ENCODE measurements at places on chromosomes 1 and 21.

DNA sequence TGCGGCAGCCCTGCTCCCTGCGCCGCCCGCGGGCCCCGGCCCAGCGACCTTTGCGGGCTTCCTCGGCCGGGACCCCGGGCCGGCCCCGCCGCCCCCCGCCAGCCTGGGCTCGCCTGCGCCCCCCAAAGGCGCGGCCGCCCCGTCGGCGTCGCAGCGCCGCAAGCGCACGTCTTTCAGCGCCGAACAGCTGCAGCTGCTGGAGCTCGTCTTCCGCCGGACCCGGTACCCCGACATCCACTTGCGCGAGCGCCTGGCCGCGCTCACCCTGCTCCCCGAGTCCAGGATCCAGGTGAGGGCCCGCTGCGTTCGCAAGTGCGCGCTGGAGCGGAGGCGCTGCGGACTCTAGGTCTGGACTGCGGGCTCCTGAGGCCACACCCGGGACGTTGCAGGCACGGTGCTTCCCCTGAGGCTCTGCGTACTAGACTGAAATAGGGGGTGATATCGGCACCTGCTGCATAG is 351 bp downstream of the MIXL1 start:
- DNase-seq = no peak

GRCh38 chr1:33031506-33031905 is 5.2 kb downstream of the AK2 start:
- no peak for DNase-seq

DNA sequence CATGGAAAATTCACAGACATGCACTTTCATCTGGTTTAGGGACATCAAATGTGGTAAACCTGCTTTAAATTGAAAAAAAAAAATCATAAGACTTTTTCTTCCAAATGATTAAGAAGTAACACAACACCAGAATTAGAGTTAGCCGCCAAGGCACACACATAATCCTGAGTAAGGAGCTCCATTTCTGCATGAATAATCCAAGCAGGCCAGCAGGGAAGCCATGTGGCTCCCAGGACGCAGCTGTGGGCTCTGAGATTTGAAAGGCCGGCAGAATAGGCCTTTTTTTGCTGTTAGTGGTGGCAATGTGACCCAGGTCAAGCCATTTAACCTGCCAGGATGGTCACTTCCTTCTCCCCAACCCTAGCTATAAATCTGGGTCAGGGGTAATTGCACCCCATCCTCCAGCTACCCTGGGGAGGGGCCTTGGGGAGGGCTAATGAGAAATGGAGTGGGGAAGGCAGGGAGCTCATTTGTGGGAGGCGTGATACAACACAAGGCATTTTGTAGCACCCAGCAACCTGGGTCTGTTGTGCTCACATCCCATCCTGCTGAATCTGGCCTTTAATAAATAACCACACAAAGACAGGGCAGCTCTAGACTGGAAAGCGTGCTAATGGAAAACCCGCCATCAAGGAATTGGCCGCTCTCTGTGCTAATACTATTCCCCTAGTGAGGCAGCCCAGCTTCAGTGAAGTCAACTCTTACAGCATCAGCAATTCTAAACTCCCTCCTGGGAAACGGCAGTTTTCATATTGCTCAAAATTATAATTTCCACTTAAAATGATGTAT is 178.5 kb downstream of the RHOU start:
- no peak for DNase-seq

DNA sequence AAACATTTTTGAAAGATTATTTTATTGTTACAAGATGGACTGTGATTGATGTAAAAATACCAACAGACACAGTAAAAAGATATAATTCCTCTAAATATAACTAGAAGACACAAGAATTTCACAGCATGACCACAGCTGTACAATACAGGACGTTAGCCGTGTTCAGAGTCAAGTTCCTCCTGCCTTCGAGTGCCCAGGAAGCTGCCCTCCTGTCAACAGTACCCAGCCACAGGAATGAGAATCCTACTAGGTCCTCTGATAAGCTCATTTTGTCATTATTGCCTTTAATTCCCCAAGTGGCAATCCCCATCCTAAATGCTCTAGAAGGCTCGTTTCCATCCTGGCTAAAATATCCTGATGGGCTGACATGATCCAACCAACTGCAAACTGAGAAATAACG is 16.4 kb upstream of the CAPN2 start:
- DNase-seq = peak; percentile 73

- DNase-seq = no peak
These were observed 242.6 kb upstream of the USP25 start for GRCh38 chr21:15487196-15487550.

- no peak for DNase-seq
These were observed 333.8 kb downstream of the KIF26B start for GRCh38 chr1:245488346-245489129.

GRCh38 chr1:191588905-191589304 is 569.4 kb upstream of the RGS18 start:
- DNase-seq = no peak

DNA sequence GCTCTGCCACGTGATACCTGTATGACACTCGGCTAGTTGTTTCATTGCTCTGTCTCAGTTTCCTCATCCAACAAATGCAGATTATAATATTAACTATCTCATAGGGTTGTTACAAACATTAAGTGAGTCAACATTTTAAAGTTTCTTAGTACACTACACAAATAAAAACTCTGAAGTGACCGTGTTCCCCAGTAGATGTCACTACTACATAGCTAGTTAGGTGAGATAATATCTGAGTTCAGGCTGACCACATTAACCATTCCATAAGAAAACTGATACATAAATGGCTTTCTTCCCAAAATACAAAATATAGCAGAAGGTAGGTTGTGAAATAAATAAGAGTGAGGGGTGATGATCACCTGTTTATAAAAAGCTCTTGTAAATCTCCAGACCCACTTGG is 214.1 kb downstream of the NUF2 start:
- peak; percentile 18 for DNase-seq

DNA sequence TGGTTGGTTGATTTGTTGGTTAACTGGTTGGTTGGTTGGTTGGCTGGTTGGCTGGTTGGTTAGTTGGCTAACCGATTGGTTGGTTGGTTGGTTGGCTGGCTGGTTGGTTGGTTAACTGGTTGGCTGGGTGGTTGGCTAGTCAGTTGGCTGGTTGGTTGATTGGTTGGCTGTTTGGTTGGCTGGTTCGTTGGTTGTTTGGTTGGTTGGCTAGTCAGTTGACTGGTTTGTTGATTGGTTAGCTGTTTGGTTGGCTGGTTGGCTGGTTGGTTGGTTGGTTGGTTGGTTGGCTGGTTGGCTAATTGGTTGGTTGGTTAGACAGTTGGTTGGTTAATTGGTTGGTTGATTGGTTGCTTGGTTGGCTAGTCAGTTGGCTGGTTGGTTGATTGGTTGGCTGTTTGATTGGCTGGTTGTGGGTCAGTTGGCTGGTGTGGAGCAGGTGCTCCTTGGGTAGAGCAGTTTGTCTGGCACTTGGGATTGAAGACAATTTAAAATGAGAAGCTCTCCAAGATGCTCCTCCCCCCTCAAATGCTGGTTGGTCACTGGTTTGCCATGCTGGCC is 6.9 kb downstream of the RSPH1 start:
- no peak for DNase-seq

DNA sequence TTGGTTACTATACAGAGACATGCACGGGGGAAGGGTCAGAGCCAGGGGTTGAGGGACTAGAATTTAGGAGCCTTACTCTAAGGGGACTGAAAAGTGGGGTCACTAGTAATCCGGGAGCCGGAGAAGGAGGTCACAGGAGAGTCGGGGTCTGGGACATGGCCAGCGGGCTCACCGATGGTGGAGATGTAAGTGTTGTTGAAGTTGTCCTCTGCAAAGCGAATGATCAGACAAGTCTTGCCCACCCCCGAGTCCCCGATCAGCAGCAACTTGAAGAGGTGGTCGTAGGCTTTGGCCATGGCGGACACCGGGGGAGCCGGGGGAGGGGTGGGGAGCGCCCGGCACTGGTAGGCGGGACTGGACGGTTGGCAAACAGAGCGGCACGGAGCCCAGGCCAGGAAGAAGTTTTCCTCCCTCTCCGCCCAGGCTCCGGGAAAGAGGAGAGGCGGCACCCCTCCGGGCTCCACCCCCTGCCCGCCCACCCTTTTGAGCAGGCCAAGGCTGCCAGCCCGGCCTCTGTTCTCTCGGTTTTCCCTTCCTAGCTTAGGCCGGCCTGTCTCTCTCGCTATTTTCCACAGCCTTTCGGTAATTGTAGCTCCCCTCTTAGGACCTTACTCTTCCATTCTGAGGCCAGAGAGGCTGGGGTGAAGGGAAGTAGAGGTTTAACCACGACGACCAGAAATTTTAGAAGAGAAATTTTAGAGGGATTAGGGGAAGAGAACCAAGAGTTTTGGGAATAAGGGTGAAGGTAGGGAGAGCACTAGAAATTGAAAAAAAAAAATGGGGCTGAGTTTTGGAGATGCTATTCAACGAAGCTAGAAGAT is at the start of gene RAB13:
RAB13 (minus strand) TSS at position 399 of the 821 bp plus-strand sequence; CDS start at position 296, 103 bp downstream.
- peak; percentile 86 for DNase-seq

GRCh38 chr1:232754930-232755329 is 50.3 kb upstream of the MAP10 start:
- no peak for DNase-seq
